ENCODE measurements at places on chromosomes 1 and 21.

- no peak for DNase-seq
These were observed 36.7 kb downstream of the FMN2 start for GRCh38 chr1:240128366-240128765.

DNA sequence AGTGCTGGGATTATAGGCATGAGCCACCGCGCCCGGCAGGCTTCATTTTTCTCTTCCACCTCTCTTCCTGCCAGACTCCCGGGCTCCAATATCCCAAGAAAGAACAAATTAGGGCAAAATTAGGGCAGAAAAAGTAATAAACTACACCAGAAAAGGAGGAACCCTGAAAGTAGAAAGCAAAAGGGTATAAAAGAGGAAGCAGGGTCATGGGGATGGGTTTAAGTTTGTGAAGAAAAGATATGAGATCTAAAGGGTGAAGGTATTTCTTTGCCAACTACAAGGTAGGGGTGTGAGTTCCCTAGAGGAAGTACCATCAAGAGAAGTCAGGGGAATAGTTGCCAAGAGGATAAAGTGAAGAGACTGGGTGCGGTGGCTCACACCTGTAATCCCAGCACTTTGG lies 9.9 kb downstream of the PTPN22 start:
- no peak for DNase-seq

GRCh38 chr1:156101880-156102279 lies 12.6 kb upstream of the LMNA start:
- DNase-seq = no peak

GRCh38 chr1:112297536-112297935 lies 98.5 kb upstream of the CTTNBP2NL start:
- DNase-seq = no peak

DNA sequence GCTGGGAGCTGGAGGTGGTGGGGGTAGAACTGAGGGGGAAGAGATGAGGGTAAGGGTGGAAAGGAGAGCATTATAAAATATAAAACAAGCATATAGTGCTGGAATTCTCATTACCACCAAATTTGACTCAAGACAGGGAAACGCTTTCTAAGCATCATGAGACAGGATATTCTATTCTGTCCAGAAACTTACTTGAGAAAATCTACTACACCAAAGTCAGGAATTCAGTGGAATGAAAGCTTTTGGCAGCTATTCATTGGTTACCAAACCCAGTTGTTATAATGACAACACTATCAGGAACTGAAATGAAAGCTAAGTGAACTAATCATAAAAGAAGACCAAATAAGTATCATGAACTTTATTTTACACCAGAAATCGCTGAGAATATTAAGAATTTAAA lies 14.5 kb downstream of the AIDA start:
- no peak for DNase-seq
